ENCODE measurements at places on chromosomes 13 and 19.

GRCh38 chr13:48162217-48162616 lies 67.3 kb upstream of the MED4 start:
- no peak for DNase-seq

- no peak for DNase-seq
These were observed 18.7 kb downstream of the MLLT1 start for GRCh38 chr19:6260912-6261650.

DNA sequence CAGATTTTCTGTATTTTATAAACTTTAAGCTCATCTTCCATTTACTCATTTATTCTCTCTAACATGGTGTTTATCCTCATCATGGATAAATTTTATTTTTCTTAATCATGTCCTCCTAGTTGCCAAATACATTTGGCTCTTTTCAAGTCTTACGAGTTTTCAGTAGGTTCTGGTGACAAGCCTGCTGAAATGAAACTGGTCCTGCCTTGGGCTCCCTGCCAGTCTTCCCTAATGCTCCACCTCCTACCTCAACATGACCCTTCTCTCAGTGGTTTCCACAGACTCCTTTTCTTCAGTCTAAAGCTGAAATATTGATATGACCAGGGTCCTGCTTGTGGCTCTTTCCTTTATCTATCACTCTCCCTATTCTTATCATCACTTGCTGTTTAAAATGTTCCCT lies 81.2 kb downstream of the TRPC4 start:
- DNase-seq, result no peak

DNA sequence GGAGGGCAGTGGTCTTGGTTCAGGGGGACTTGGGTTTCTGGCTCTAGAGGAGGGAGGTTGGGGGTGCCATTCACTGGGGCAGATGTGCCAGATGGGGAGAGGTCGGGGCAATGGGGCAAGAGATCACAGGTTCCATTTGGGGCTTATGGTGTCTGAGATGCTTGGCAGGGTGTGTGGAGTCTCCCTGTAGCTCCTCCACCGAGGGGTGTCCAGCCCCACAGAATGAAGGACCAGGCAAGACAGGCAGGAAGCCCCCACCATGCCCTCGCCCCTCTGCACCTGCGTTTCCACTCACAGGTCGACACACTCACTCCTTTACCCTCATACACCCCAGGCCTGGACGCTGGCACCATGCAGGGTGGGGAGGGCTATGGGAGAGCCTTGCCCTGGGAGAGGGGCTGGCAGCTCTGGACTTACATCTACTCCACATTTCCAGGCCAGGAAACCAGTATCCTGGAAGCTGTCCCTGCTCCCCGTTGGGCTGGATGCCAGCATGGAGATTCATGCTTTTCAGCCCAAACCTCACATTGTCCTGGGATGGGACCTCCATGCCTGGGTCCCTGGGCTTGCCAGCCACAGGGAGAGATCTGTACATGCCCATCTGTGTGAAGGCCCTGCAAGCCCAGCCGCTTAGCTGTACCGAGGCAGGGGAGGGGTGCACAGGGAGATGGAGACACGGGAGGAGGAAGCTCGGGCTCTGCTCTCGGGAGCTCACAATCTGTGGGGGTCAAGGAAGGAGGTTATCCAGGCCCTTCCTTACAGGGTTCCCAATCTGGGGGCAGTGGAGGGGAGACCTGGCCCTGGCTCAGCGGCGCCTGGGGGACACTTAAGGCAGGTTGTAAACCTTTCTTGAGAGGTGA lies 77.1 kb downstream of the CHST8 start:
- no peak for DNase-seq

- no peak for DNase-seq
These were observed 79.4 kb downstream of the SERP2 start for GRCh38 chr13:44453069-44453468.

GRCh38 chr13:101217086-101217485 lies 199.2 kb downstream of the NALCN start:
- no peak for DNase-seq

GRCh38 chr13:111398715-111399299 lies 78.4 kb downstream of the TEX29 start:
- peak; percentile 74 for DNase-seq

- DNase-seq, result no peak
These were observed 50.6 kb downstream of the CELF5 start for GRCh38 chr19:3274942-3275582.

DNA sequence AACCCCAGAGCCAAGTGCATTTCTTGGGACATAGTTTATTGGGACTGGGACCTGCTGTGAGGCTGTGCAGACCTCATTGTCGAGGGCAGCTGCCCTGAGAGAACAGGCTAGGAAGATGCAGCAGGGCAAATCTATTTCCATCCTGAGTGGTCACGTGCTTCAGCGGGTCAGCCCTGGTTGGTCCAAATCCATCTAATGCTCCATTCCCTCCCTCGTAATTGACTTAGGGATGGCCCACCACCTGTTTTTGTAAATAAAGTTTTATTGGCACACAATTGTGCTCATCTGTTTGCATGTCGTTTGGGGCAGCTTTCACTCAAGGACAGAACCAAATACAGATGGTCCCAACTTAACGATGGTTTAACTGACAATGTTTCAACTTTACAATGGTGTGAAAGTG lies 75.5 kb upstream of the ADGRE5 start:
- no peak for DNase-seq

DNA sequence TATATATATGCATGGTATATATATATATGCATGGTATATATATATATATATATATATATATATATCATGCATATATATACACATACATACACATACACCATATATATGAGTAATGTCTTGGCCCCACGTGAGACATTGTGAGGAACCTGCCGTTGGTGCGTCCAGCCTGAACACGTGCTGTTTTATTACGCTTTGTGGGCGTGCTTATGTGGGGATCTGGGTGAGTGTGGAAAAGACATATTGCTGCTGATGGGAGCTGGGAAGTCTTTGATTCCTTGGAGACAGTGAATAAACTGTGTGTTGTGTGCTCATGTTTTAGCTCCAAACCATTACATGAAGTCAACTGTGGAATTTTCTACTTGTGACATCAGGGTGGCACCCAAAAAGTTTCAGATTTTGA lies 28.9 kb downstream of the KCTD15 start:
- DNase-seq, result no peak

DNA sequence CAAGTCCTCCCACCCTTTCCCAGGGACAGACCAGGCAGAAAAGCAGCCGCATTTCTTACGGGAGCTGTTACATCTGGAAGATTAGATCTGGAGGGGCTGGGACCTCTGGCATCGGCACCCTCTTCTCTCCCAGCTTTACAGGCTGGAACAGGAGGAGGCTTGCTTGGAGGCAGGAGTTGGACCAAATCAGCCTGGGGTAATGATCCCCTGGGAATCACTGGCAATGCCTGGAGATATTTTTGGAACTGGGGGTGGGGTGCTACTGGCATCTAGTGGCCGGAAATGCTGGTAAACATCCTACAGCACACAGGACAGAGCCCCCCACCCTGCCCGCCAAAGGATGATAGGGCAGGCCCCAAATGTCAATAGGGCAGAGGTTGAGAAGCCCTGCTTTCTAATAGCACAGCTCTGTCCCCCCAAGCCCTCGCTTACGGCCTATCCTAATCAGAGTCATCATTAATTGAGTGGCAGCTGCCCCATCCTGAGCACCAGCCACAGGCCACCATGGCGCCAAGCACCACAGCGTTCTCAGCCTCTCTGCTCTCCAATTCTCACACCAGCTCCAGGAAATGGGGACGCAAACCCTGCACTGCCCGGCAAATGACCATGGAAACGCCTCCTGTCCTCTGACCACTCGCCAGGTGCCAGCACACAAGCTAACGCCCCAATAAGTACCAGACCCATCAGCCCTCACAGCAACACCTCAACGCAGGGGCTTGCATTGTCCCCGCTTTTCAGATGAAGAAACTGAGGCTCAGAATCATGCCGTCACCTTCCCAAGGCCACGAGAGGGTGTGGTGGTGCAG lies 20.6 kb downstream of the LRRC4B start:
- DNase-seq, result no peak

GRCh38 chr13:44806826-44807225 lies 182.4 kb downstream of the NUFIP1 start:
- no peak for DNase-seq

DNA sequence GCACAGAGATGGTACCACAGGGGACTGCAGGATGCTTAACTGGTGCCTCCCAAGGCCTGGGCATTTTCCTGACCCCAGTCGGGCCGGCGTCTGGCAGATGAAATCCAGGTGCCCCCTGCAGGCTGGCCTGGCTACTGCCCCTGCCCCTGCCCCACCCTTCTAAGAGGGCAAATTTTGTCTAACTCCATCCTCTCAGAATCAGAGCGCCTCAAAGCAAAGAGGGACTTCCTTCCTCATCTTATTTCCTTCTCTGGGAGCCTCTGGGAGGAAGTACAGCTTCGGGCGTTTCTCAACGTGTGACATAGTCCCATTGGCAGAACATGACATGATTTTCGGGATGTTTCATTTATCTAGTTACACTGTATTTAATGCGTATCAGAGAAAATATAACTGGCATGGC lies 2.7 kb downstream of the PRKACA start:
- DNase-seq, result no peak

- no peak for DNase-seq
These were observed 41.5 kb downstream of the EFNA2 start for GRCh38 chr19:1327125-1327524.

- DNase-seq, result peak; percentile 20
These were observed at the start of gene LRP3 for GRCh38 chr19:33193865-33194362. Gene LRP3, plus strand, starts transcription at chr19:33194330. Its CDS starts 456 bp downstream, at chr19:33194786.

GRCh38 chr13:66506979-66507378 lies 723.2 kb downstream of the PCDH9 start:
- DNase-seq, result no peak

DNA sequence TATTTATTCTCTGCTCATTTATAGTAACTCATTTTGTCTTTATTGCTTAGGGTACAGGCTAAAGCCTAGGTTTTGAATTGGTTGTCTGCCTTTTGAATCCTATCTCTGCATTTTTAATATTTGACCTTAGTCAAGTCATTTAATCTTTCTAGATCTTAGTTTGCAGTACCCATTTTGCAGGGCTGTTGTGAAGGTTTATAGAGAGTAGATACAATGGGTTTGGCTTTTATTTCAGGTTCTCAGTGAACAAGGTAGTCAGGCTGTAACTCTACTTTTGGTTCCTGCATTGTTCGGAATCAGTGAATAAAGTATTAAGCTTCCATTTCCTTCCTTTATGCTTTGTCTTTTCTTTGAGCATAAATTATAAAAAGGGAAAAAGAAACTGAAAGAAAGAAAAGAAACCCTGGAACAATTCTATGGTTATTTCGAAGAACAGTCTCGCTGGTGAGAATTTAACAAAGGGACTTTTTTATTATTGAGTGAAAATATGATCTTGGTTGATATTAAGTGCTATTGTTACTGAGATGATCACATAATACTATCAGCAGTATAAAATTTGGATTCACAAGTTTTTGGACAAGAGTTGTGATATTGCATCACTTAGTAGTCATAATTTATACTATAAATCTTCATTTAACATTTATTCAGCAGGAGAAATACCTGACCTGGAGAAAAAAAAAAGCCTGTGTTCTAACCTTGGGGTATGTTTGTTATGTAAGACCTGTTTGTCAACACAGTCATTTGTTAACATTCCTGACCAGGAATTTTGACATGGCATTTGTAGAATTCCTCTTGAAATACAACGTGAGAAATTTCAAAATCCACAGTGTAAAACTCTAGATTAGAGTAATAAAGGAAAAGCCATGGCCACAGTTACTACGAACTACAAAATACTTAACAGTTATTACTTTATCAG lies 91.3 kb downstream of the ZMYM2 start:
- peak; percentile 31 for DNase-seq

DNA sequence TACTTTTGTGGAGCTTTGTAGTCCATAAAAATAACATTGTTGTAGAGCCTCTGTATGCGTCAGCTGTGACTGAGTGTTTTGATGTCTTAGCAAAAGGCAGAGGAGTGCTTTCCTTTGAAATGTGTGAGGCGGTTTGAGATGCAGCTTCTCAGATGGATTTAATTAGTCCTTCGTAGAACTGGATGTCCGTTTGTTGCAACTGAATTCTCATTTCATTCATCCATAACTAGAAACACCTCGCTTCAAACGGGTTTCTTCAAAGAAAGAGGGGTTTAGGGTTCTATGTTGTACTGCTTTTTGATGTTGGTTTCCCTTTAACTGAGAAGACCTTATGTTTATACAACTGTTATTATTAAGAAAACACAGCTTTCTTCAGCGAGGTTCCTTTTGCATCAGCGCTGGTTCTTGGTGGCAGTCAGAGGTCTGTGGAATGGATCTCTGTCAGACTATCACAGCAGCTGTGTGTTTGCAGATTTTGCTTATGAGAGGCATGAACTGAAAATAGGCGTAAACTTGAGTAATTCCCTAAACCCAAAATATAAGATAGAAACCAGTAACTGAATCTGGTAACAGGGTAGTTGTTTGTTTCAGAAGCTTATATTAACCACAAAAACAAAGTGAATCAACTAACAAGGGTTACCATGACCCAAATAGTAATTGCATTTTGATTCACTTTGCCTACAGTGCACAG lies 194.4 kb downstream of the GGACT start:
- peak; percentile 91 for DNase-seq

GRCh38 chr19:41426952-41427646 lies at the start of gene B3GNT8:
Gene B3GNT8, minus strand, starts transcription at chr19:41427374. Its CDS starts 596 bp downstream, at chr19:41426778.
- DNase-seq, result peak; percentile 69

DNA sequence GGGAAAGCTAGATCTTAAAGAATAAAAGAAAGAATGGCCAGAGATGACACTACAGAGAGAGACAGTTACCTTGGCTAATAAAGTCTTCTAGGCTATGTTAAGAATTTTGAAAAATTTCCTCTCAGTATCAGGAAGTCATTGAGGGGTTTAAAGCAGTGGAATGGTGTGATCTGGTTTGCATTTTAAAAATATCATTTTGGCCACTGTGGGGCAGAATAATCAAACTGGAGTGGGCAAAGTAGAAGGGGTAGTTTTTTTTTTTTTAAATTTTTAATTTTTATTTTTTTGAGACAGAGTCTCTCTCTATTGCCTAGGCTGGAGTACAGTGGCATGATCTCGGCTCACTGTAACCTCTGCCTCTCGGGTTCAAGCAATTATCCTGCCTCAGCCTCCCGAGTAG lies 4.4 kb upstream of the CNMD start:
- no peak for DNase-seq

- DNase-seq, result no peak
These were observed 10.9 kb downstream of the PEG3 start for GRCh38 chr19:56829596-56829995.

DNA sequence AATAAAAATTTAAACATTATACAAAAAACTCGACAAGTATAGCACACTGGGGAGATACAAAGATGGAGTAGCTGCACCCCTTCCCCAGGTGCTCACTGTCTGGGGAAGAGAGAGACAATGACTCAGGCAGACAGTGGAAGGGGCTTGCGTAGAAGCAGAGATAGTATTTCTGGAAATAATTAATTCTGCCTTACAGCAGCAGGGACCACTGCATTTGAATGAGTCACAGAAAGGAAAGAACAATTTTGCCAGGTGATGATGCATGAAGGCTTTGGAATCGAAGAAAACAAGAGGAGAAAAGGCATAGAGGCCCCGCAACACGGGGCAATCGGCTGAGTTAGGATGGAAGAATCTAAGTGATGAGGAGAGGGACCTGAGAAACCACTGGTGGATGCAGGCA lies 447.4 kb downstream of the EFNB2 start:
- DNase-seq, result no peak

- DNase-seq, result no peak
These were observed 45.5 kb upstream of the ZNF91 start for GRCh38 chr19:23440791-23441190.

- DNase-seq, result peak; percentile 24
These were observed 1.4 kb downstream of the EPS8L1 start for GRCh38 chr19:55077106-55077505.
